ENCODE measurements at places on chromosomes 16 and 17. TPM values are rescaled to one million over a fixed set of nuclear protein-coding genes. Genes with fewer than 3 reads are reported as not detected.

Gene ZMYND15
- total RNA-seq = not detected

Gene VMO1
- not detected for total RNA-seq

Gene ZNF750
- total RNA-seq = not detected

Gene KAT2A
- total RNA-seq = 94.3 TPM

GRCh38 chr17:75079023-75079373 is 8.8 kb upstream of the SLC16A5 start:
- H3K4me1 ChIP-seq = peaks cover 9% of the 10 kb centered on the region
- H3K27ac ChIP-seq = peak overlapping the region; percentile 88
- no peaks in the 10 kb centered on the region for H3K36me3 ChIP-seq

GRCh38 chr17:50273654-50274040 is 619 bp upstream of the TMEM92 start:
- no peaks in the 10 kb centered on the region for H3K27me3 ChIP-seq
- DNase-seq = no peak
- H3K36me3 ChIP-seq = no peaks in the 10 kb centered on the region
- peaks cover 16% of the 10 kb centered on the region for H3K4me1 ChIP-seq
- peak overlapping the region; percentile 63 for H3K4me3 ChIP-seq
- H3K27ac ChIP-seq = peak overlapping the region; percentile 82

DNA sequence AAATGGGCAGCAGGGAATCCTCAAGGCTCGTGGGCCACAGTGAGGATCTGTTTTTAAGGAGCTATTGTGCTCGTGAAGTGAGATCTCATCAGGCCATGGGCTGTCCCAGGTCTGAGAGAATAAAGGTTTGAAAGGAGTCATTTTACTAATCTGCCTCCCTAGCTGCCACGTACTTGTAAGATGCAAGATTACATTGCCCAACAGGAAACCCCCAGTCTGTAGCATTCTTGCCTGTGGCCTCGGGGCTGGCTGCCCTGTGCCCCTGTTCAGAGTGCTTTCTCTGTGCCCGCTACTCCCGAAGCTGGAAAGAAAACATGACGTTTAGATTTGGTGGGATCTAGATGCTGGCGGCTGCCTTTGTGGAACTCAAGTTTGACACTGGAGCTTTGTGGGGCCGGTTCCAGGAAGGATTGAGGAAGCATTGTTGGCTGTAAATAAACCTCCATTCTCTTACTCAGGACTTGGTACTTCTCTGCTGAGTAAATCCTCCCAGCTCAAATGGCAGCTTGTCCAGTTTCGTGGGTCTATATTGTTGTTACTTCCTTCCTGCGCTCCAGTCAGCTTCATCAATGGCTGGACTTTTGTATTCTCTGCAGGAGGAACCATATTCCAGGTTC is 21.2 kb downstream of the SAP30BP start:
- H3K36me3 ChIP-seq = peaks cover 12% of the 10 kb centered on the region
- H3K27ac ChIP-seq = peak overlapping the region; percentile 7
- H3K4me3 ChIP-seq = no peak overlapping the region
- peaks cover 2% of the 10 kb centered on the region for H3K4me1 ChIP-seq

DNA sequence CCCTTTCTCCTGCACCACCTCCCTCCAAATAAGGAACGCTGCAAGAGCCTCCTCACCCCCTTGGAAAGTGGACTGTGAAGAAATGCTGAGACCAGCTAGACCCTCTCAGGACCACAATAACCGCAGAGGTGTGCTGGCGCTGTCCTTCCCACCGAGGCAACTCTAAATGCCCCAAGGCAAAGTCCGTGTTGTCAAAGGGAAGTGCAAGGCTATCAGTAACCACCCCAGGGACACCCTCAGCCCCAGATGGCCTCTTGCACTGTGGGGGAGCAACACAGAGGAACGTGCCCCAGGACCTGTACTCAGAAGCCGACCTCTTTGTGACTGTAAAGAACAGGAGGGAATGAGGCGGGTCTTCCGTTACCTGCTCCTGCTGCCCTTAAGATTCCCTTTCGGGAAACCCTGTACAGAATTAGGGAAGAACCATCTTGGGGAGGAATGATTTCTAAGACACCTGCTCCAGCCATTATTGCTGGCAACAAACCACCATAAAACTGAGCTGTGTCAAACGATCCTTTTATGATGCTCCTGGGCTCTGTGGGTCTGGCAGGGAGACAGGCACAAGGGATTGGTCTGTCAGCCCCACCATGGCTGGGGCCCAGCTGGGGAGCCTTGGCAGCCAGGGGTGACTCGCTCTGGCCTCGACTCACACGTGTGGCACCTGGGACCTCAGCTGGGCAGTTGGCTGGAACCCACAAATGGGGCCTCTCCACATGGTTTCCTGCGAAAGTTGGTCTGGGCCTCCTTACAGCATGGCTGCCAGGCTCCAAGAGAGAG is 14.6 kb upstream of the MED9 start:
- no peak overlapping the region for H3K27ac ChIP-seq
- no peak for DNase-seq
- no peaks in the 10 kb centered on the region for H3K4me1 ChIP-seq
- no peak overlapping the region for H3K4me3 ChIP-seq
- H3K36me3 ChIP-seq = no peaks in the 10 kb centered on the region
- no peaks in the 10 kb centered on the region for H3K27me3 ChIP-seq

- no peaks in the 10 kb centered on the region for H3K4me1 ChIP-seq
- no peak for DNase-seq
- no peak overlapping the region for H3K4me3 ChIP-seq
- no peaks in the 10 kb centered on the region for H3K27me3 ChIP-seq
Observed at GRCh38 chr16:83960521-83961249, 7.4 kb upstream of the NECAB2 start.

- peak overlapping the region; percentile 41 for H3K4me3 ChIP-seq
- no peaks in the 10 kb centered on the region for H3K27me3 ChIP-seq
- H3K4me1 ChIP-seq = peaks cover 54% of the 10 kb centered on the region
- peak overlapping the region; percentile 94 for H3K27ac ChIP-seq
- DNase-seq = no peak
- no peaks in the 10 kb centered on the region for H3K36me3 ChIP-seq
Observed at GRCh38 chr16:75256696-75257343, 5.4 kb upstream of the BCAR1 start.

GRCh38 chr16:61813339-61813738 is 222.9 kb downstream of the CDH8 start:
- no peak for DNase-seq
- no peaks in the 10 kb centered on the region for H3K27me3 ChIP-seq
- H3K36me3 ChIP-seq = no peaks in the 10 kb centered on the region
- H3K4me3 ChIP-seq = no peak overlapping the region
- no peaks in the 10 kb centered on the region for H3K4me1 ChIP-seq
- H3K27ac ChIP-seq = no peak overlapping the region

GRCh38 chr17:39000021-39000601 is 32.9 kb upstream of the FBXO47 start:
- H3K4me1 ChIP-seq = no peaks in the 10 kb centered on the region
- H3K36me3 ChIP-seq = no peaks in the 10 kb centered on the region
- no peak for DNase-seq
- H3K4me3 ChIP-seq = no peak overlapping the region

- no peak for DNase-seq
- peak overlapping the region; percentile 8 for H3K27ac ChIP-seq
- peaks cover 32% of the 10 kb centered on the region for H3K4me1 ChIP-seq
- peaks cover 52% of the 10 kb centered on the region for H3K27me3 ChIP-seq
Observed at GRCh38 chr17:79796444-79796762, 474 bp downstream of the CBX8 start.

- no peak for DNase-seq
- peak overlapping the region; percentile 92 for H3K4me3 ChIP-seq
- no peaks in the 10 kb centered on the region for H3K27me3 ChIP-seq
- H3K36me3 ChIP-seq = peaks cover 15% of the 10 kb centered on the region
- H3K27ac ChIP-seq = peak overlapping the region; percentile 90
- H3K4me1 ChIP-seq = peaks cover 54% of the 10 kb centered on the region
Observed at GRCh38 chr17:7559320-7560171, 996 bp downstream of the TNFSF13 start.

All from ascending aorta (tissue), 2 donors.